ENCODE measurements at places on chromosomes 1 and 21.

- DNase-seq, result no peak
These were observed 408.1 kb upstream of the RUNX1 start for GRCh38 chr21:35457097-35457804.

DNA sequence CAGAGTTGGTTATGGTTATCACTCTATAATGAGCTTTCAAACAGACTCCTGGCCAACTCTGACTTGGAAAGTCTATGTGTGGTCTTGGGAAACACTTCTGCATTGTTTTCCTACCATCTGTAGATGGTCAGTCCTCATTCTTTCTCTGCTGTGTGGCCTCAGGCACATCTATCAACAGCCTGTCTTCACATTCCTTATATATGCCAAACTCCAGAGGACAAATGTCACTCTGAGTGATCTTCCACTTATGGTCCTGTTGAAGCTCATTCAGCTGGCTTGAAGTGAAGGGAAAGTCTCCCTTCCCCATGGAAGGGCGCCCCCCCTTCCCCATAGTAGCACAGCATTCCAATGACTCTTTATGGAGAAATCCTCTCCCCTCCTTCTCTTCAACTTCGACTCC lies 58.7 kb downstream of the VANGL2 start:
- DNase-seq, result no peak

GRCh38 chr1:220810179-220810653 lies 23.5 kb downstream of the MTARC1 start:
- peak; percentile 92 for DNase-seq

DNA sequence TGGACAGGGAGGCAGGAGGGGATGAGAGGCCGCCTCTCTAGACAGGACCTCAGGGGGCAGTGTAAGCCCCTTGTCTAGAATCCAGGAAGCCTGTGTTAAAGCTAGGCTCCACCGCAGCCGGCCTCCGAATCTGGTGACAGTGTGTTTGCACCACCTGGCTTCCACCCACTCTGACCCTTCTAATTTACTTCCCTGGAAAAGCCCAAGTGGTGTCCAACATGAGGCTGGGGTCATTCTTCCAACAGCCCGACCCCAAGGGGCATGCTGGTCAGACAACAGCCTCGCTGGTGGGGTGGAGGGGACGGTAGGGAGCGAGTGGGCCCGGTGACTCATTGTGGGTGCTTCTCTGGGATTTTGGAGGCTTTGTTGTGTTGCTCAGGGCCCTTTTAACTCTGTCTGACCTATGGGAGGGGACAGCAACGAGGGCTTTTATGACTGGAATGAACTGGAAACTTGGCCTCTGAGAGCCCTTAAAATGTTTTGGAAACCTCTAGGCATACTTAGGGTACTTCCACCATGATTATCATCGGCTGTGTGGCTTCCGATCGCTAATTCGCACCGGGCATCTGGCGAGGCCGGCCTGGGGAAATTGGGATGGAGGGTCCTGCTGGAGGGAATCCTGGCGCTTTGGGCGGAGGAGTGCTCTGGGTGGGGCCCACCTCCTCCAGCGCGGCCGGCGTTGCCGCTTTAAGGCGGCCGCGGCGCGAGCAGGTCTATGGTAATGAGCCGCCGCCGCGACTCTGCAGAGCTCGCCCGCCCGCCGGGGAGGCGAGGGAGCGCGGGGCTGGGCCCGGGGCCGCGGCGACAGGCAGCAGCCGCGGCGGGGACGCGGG lies at the start of gene CELSR2:
Gene CELSR2 (plus strand): TSS at position 743 of the 833 bp plus-strand sequence. CDS start 541 bp downstream, outside the sequence.
- peak; percentile 84 for DNase-seq

GRCh38 chr1:220487297-220487820 lies 40.6 kb upstream of the MARK1 start:
- DNase-seq, result peak; percentile 12

DNA sequence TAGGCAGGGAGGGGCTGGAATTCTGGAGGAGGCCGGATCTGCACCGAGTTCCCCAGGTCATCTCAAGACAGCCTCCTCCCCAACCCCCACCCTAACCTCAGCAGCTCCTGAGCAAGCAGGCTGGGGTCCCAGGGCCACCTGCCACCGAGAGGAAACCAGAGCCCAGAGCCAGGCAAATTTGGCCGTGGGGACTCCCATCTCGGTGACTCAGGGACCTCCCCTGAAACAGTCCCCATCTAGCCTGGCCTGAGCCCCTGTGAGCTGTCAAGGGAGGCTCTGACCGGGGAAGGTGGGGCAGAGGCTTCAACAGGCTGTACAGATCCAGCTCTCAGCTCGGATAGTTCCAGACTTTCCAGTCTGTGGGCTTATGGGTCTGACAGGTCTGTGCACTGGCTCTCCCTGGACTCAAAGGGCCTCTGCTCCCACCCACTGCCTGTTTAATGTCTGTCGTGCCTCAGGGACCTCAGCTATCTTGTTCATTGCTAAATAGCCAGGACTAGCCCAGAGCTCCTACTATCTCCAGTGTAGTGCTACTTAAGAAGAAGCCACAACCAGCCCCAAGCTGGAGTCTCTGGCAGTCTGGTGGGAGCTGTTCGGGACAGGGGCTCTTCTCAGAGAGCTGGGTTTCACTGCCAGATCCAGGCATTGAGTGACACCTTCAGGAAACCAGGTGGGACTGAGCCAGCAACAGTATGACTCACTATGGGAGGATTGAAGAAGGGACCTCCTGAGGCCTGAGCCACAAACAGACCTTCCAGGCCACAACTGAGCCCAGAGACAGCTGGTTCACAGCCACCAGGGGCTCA lies 25.6 kb downstream of the MATN1 start:
- no peak for DNase-seq

DNA sequence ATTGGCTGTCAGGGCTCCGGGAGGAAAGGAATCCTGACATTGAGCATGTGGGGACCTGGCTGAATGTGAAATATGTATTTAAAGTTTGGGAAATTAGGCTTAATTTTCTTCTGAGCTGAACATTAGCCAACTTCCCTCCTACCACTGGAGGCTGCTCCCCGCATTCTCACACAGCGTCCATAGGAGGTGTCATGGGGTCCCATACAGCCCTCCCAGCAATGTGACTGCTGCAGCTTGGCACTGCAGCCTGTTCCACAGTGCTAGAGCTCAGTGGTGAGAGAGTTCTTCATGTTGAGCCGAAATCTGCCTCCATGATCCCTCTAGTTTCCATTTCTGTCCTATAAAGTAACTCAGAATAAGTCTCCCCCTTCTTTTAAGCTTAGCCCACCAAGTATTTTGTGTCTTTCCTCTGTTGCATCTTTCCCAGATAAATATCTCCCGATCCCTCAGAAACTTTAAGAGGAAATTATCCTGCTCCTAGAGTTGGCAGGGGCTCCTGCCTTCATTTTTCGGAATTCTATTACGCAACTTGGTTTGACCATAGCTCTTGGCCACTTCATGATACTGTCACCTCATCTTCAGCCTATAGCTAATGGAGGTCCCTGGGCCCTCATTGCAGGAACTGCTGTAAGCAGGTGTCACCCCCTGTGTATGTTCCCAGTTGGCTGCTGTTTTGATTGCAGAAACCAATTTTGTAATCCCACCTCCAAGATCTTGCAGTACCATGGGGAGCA lies 2.0 kb downstream of the FCRL6 start:
- peak; percentile 64 for DNase-seq

- no peak for DNase-seq
These were observed 14.9 kb upstream of the HJV start for GRCh38 chr1:146036241-146036964.

DNA sequence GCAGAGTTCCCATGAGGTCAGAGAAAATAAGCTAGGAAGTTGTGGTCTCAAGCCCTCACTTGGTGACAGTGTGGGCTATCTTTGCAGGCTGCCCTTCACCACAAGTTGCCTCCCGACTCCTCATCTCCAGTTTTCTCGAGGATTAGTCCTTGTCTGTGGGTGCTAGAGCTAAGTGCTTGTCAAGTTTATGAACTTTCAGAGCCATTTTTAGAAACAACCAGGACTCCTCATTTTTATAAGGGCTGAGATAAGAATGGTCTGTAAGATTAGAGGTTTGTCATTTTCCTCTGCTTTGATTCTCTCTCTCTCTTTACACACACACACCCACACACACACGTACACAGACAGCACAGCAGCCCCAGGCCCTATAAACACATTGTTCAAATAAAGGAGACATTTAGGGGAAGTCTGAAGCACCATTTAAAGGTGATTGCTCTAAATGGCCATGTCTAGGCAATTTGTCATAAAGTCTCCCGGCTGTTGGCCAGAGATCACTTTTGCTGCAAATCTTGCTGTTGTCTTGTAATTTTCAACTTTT lies 127.2 kb downstream of the LACTBL1 start:
- DNase-seq, result no peak

- DNase-seq, result no peak
These were observed 1.5 kb downstream of the GRIK3 start for GRCh38 chr1:37032660-37033354.

GRCh38 chr1:66546047-66546810 lies 12.3 kb downstream of the SGIP1 start:
- DNase-seq, result no peak

- no peak for DNase-seq
These were observed 6.9 kb downstream of the SMYD2 start for GRCh38 chr1:214287884-214288283.

GRCh38 chr1:206761159-206761768 lies 9.3 kb upstream of the IL19 start:
- no peak for DNase-seq

GRCh38 chr1:25873120-25873519 lies 2.4 kb downstream of the PAQR7 start:
- peak; percentile 56 for DNase-seq

DNA sequence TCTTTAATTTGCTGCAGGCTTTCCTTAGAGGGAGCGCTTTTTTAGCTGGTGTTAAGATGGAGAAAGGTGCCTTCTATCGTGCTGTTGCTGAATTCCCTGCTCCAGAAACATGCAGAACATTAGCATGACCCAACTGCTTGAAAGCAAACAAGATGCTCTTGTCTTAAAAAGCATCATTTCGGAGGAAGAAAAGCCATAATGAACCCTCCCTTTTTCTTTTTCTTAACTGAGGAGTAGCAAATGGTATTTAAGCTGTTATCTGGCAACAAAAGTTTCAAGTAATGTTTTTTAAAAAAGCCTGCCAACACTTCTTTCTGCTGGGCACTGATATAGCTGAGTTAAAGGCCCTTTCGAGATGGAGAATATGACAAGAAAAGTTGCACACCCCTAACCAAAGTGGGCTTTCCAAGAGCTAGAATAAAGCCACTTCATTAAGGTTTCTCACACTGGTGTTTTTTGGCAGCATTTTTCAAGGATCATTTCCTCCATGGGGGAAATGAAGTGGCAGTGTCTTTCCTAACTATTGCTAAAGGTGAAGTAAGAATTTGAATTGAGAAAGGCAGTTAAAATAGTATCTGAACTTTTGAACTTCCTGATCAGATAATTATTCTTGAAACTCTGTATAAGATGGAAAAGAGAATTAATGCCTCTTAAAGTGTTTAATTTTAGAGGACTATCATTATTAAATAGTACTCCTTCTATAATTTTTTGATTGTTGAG lies 38.8 kb downstream of the ST6GALNAC5 start:
- no peak for DNase-seq

- no peak for DNase-seq
These were observed 77.0 kb downstream of the VWA5B1 start for GRCh38 chr1:20367626-20368025.

DNA sequence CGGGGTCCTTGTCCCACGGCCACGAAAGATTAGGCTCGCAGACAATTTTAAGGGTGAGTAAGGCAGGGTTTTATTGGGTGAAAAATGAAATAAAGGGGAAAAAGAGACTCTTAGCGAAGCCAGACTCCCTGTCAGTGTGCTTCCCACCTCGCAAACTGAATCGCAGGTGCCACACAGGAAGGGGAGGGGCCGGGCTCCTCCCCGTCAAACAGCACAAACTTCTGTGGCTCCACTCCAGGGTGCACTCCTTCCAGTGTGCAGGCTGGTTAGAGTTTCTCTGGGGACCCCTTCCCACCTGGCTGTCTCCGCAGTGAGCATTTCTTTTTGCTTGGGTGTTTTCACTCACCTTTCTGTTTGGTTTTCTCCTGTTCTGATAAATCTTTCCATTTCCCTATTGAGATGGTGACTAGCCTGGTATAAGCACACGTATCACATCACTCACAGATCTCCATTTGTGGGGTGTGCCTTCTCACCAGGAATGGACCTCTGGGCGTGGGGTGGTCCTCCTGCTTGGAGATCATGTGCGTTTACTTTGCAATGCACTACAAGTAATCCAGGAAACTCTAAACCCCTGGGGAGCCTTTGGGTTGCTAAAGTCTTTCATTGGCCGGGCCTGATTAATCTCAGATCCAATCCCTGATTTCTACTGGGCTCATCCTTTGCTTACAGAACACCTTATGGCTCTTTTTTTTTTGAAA lies 37.6 kb upstream of the GALNT2 start:
- DNase-seq, result no peak

- no peak for DNase-seq
These were observed 15.4 kb upstream of the BTG2 start for GRCh38 chr1:203289982-203290260.

DNA sequence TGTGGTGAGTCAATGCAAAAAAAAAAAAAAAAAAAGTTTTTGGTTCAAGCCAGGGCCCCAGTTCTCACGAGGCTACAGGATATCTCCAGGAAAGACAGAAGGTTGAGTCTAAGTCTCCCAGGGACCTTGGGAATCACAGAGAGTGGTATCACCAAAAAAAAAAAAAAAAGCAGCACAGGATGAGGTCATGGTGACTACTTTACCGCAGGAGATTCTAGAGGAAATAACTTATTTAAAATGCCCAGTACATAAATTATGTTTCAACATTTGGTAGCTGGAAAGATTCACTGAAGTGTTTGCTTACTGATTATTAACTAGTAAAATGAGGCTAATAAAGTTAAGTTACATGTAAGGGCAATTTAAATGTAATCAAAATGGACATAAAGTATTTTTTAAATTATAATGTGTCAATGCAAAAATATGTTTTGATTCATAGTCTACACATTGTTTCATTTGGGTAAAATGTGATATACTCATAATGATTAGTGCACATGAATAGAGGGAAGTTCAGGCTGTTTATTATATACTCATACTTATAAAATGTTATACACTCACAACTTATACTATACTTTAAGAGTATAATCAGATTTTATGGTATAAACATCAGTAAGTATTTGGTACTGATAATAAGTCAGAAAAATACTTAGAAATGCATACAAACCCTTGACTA lies 84.1 kb downstream of the PLPPR5 start:
- DNase-seq, result no peak

GRCh38 chr1:171256940-171257606 lies 8.8 kb downstream of the FMO1 start:
- DNase-seq, result peak; percentile 20

- DNase-seq, result no peak
These were observed 35.7 kb upstream of the CLSTN1 start for GRCh38 chr1:9859281-9860014.

DNA sequence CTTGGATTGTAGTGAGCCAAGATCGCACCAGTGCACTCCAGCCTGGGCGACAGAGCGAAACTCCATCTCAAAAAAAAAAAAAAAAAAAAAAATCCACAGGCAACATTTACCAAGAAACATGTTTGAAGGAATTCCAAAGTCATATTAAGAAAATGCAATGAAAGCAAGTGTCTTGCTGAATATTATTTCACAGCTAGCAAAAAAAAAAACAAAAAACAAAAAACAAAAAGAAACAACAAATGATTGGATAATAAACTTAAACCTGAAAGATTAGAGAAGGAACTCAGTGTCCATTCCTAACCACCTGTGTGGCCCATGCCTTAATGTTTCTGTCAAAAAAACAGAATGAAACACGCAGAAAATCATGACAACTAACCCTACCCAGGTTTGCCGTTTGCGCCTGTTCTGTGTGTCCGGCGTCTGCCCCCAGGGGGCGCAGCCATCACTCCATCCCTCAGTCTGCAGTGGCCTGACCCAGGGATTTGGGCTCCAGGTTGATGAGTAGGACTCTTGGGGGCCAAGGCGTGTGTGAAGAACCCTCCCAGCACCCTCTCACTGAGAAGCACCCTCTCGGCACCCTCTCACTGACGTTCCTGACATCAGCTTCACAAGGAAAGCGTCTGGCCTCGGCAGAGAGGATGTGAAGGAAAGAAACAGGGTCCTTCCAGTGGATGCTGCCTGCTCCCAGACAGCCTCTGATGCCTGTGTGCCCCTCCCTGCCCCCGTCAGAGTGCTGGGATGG lies 19.2 kb upstream of the PTTG1IP start:
- peak; percentile 81 for DNase-seq

Measured in hematopoietic multipotent progenitor cell treated with erythropoietin and hydrocortisone succinate and interleukin-3 and kit ligand, for 4 days (in vitro differentiated cells).